ENCODE measurements at places on chromosomes 2 and 18.

DNA sequence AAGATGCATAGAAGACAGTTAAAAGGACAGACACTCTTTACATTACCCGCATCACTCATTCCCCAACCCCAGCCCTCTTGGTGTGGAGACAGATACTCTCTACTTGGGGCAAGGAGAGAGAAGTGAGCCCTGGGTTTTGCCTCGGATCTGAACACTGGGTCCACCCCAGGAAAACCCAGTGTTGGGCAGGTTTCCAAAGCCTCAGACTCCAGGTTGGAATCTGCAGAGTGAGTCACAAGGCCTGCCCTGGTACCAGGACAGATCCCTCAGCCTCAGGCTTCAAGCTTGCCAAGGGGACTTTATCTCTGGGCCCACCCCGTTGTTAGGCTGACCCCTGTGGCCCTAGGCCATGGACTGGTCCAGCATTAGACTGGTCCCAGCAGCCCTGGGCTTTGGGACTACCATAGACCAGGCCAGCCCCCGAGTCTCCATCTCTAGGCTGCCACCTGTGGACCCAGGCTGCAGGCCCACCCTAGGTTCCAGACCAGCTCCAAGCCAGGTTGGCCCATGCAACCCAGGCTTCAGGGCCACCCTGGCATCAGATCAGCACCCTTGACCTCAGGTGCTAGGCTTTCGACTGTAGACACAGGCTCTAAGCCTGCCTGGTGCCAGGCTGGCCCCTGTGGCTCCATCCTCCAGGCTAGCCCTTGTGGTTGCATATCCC, 112.8 kb downstream of the GULP1 start:
- H3K36me3 ChIP-seq = no peaks in the 10 kb centered on the region
- H3K4me3 ChIP-seq = no peak overlapping the region
- DNase-seq = no peak
- no peak overlapping the region for H3K27ac ChIP-seq

DNA sequence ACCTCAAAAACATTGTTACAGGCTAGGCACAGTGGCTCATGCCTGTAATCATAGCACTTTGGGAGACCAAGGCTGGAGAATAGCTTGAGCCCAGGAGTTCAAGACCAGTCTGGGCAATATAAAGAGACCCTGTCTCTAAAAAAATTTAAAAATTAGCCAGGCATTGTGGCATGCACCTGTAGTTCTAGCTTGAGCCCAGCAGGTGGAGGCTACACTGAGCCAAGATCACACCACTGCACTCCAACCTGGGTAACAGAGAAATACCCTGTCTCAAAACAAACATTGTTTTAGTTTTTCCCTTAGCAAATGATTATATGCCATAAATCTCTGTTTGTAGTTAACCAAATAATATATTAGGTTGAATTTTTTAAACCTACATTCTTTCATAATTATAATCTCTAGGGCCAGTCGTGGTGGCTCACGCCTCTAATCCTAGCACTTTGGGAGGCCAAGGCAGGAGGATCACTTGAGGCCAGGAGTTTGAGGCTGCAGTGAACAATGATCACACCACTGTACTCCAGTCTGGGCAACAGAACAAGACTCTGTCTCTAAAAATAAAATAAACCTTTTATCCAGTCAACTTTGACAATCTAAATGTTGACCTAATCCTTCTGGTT, 13.3 kb upstream of the CYP20A1 start:
- no peaks in the 10 kb centered on the region for H3K36me3 ChIP-seq
- H3K4me1 ChIP-seq = no peaks in the 10 kb centered on the region
- H3K27ac ChIP-seq = no peak overlapping the region
- peak; percentile 20 for DNase-seq

- DNase-seq = no peak
- peaks cover 29% of the 10 kb centered on the region for H3K4me1 ChIP-seq
Measured at GRCh38 chr2:161123531-161124030, 36.6 kb upstream of the TANK start.

DNA sequence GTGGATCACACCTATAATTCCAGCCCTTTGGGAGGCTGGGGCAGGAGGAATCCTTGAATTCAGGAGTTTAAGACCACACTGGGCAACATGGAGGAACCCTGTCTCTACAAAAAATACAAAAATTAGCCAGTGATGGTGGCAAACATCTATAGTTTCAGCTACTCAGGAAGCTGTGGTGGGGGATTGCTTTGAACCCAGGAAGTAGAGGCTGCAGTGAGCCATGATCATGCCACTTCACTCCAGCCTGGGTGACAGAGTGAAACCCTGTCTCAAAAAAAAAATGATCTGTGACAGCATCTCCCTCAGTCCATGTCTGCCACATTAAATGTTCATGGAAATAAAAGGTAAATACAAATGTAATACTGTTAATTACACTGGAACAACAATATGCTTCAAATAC, 121.4 kb upstream of the COL5A2 start:
- H3K36me3 ChIP-seq = peaks cover 26% of the 10 kb centered on the region
- H3K4me3 ChIP-seq = no peak overlapping the region
- peak overlapping the region; percentile 96 for H3K27ac ChIP-seq
- no peaks in the 10 kb centered on the region for H3K27me3 ChIP-seq

GRCh38 chr18:48662011-48662661, 123.3 kb downstream of the CTIF start:
- no peak overlapping the region for H3K4me3 ChIP-seq
- peaks cover 3% of the 10 kb centered on the region for H3K36me3 ChIP-seq
- H3K27ac ChIP-seq = no peak overlapping the region
- DNase-seq = no peak
- peaks cover 5% of the 10 kb centered on the region for H3K27me3 ChIP-seq
- no peaks in the 10 kb centered on the region for H3K4me1 ChIP-seq

GRCh38 chr2:43754180-43754579, 19.7 kb upstream of the DYNC2LI1 start:
- H3K27me3 ChIP-seq = no peaks in the 10 kb centered on the region
- H3K27ac ChIP-seq = no peak overlapping the region
- no peak for DNase-seq
- no peak overlapping the region for H3K4me3 ChIP-seq

DNA sequence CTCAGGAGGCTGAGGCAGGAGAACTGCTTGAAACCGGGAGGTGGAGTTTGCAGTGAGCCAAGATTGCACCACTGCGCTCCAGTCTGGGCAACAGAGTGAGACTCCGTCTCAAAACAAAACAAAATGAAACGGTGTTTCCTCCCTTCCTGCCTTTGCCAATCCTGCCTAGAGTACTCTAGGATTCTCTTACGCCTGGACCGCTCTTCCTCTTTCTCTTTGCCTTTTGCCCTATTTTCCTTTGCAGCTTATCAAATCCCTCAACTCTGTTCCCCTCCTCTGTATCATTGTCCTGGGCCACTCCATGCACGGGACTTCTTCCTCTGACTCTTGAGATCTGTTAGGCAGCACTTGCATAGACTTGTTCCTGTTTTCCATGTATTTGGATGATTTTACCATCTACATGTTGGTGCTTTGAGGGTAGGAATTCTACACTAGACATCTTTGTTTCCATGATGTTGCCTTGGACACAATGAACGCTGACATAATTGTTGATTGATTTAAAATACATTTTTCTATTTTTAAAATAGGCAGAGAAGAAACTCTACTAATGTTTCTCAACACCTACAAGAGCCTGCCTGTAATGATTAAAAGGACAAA, 24.8 kb upstream of the ACYP2 start:
- H3K27ac ChIP-seq = no peak overlapping the region
- no peak overlapping the region for H3K4me3 ChIP-seq
- H3K4me1 ChIP-seq = peaks cover 14% of the 10 kb centered on the region
- no peaks in the 10 kb centered on the region for H3K27me3 ChIP-seq
- no peaks in the 10 kb centered on the region for H3K36me3 ChIP-seq
- no peak for DNase-seq

DNA sequence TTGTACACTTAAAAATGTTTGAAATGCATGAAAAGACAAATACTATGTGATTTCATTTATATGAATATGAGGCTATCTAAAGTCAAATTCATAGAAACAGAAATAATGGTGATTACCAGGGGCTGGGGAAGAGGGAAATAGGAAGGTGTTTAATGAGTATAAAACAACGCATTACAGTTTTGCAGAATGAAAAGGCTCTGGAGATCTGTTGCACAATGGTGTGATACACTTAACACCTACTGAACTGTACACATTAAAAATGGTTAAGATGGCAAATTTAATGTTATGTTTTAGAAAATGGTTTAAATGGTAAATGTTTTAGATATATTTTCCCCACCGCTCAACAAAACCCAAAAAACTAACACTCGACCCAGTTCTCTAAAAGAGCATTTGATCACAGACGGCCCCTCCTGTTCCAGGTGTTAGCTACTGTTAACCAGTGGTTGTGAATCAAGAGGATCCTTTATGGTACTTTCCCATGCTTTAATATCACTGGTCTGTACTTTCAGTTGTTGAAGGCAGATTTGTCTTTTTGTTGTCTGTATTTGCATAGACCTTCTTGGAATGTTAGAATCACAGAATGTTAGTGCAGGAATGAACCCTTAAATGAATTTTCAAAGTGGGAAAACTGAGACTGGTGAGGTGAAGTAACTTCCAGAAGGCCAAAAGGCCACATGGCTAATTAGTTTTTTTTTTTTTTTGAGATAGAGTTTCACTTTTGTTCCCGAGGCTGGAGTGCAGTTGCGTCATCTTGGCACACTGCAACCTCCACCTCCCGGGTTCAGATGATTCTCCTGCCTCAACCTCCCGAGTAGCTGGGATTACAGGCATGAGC, 10.2 kb downstream of the RAB10 start:
- no peak for DNase-seq
- H3K4me3 ChIP-seq = peak overlapping the region; percentile 2
- no peaks in the 10 kb centered on the region for H3K27me3 ChIP-seq
- peak overlapping the region; percentile 10 for H3K27ac ChIP-seq

- no peak overlapping the region for H3K4me3 ChIP-seq
- no peak overlapping the region for H3K27ac ChIP-seq
- peaks cover 29% of the 10 kb centered on the region for H3K36me3 ChIP-seq
- H3K27me3 ChIP-seq = no peaks in the 10 kb centered on the region
- H3K4me1 ChIP-seq = peaks cover 20% of the 10 kb centered on the region
Measured at GRCh38 chr18:79429785-79430281, 34.1 kb downstream of the NFATC1 start.

GRCh38 chr18:42765302-42765701, 350.2 kb downstream of the RIT2 start:
- no peak overlapping the region for H3K4me3 ChIP-seq
- no peaks in the 10 kb centered on the region for H3K27me3 ChIP-seq
- DNase-seq = no peak

- no peaks in the 10 kb centered on the region for H3K27me3 ChIP-seq
- H3K4me1 ChIP-seq = peaks cover 9% of the 10 kb centered on the region
- H3K36me3 ChIP-seq = no peaks in the 10 kb centered on the region
Measured at GRCh38 chr2:54079331-54079730, 36.1 kb upstream of the ACYP2 start.

DNA sequence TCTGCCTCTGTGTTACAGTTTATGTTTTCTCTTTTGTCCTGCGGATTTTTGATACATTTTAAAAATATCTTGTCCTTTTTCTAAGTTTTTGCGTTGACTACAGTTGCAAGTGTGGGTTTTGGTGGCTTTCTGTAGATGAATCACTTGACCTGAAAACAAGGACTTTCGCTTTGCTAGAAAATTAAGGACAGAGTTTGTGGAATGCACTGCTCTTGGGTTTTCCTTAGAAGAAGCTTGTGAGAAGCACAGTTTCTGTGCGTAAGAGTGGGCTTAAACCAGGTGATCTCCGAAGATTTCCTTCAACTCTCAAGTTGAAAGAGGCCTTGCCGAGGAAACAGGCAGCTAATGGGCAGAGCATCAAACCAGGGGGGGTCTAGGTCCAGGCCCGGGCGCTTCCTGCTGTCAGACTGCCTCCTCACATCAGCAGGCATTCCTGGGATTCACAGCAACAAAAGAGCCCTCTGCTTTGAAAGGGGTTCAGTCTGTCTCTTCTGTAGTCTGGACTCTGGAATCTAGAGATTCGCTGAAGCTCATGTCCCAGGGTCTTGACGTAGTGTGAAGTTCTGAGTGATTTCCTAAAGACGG, 17.3 kb downstream of the NCK2 start:
- peak overlapping the region; percentile 42 for H3K4me3 ChIP-seq
- H3K4me1 ChIP-seq = peaks cover 94% of the 10 kb centered on the region
- H3K27ac ChIP-seq = peak overlapping the region; percentile 82
- no peaks in the 10 kb centered on the region for H3K27me3 ChIP-seq
- H3K36me3 ChIP-seq = peaks cover 41% of the 10 kb centered on the region
- no peak for DNase-seq

GRCh38 chr2:158270536-158270935, 168.9 kb downstream of the UPP2 start:
- no peaks in the 10 kb centered on the region for H3K36me3 ChIP-seq
- no peak overlapping the region for H3K27ac ChIP-seq
- H3K27me3 ChIP-seq = peaks cover 8% of the 10 kb centered on the region
- no peak for DNase-seq

DNA sequence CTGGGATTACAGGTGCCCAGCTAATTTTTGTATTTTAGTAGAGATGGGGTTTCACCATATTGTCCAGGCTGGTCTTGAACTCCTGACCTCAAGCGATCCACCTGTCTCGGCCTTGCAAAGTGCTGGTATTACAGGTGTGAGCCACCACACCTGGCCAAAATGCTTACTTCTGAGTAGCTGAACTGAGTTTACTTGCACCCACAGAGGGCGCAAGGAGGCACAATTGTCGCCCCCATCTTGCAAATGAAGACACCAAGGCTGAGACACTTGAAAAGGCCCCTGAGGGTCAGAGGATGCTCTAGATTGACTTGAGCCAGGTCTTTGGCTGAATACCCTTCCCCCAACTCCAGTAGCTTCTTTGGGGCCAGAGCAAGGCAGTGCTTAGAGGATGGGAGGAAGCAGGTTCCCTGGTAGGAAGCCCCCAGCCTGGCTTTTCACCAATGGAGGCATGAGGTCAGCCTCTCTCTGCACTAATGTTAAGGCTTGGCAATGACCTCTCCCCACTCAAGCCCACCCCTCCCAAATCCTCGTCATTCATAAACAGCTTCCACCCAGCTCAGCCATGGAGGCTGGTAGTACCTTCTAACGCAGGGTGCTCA, 14.5 kb upstream of the KIF1A start:
- DNase-seq = no peak
- peaks cover 6% of the 10 kb centered on the region for H3K4me1 ChIP-seq
- peak overlapping the region; percentile 13 for H3K27ac ChIP-seq
- no peak overlapping the region for H3K4me3 ChIP-seq
- no peaks in the 10 kb centered on the region for H3K36me3 ChIP-seq

DNA sequence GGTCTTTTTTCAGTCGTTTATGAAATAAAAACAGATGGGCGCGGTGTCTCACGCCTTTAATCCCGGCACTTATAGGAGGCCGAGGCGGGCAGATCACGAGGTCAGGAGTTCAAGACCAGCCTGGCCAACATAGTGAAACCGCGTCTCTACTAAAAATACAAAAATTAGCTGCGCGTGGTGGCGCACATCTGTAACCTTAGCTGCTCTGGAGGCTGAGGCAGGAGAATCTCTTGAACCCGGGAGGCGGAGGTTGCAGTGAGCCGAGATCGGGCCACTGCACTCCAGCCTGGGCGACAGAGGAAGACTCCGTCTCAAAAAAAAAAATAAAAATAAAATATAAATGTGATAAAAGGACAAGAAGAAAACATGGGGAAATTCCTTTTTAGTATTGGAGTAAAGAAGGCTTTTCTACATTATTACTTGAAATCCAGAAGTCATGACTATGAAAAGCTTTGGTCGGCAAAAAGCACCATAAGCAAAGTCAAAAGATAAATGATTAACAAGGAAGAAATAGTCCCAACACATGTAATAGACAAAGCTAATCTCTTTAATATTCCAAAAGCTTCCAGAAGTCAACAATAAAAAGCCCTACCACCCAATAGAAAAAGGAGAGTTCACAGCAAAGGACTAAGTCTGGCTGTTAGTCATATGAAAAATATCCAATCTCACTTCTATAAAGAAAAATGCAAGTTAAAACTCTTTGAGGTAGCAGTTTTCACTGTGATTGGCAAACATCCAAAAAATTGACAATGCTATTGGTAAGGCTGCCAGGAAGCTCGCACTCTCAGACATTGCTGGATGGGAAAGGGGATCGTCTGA, 1.4 kb upstream of the FAM168B start:
- no peak for DNase-seq
- peak overlapping the region; percentile 94 for H3K27ac ChIP-seq
- H3K27me3 ChIP-seq = no peaks in the 10 kb centered on the region
- peaks cover 7% of the 10 kb centered on the region for H3K36me3 ChIP-seq
- peaks cover 20% of the 10 kb centered on the region for H3K4me1 ChIP-seq
- peak overlapping the region; percentile 90 for H3K4me3 ChIP-seq

Data from activated naive CD8-positive, alpha-beta T cell treated with anti-CD3 and anti-CD28 coated beads, Interleukin-2, amount 50 U/mL, for 24 hours (primary cell).